ENCODE measurements at places on chromosomes 13 and 19.

GRCh38 chr19:11279505-11280236 lies 16.3 kb upstream of the TSPAN16 start:
- no peak for DNase-seq

DNA sequence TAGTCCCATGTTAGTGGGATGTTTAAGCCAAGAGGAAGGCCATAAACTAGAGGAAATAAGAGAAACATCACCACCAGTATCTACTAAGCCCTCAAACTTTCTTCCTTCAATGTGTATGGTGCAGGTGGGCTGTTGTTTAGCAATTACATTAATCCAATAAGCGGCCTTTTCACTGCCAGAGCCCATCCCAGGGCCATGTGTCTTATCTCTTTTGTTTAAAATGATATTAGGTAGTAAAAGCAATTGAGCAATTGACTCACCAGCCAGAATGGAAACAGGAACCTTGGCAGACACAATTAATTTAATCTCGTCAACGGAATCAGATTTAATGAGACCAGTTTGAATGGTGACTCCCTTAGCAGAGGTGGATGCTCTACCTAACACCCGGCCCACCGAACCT lies 1503.5 kb downstream of the UQCRFS1 start:
- no peak for DNase-seq

DNA sequence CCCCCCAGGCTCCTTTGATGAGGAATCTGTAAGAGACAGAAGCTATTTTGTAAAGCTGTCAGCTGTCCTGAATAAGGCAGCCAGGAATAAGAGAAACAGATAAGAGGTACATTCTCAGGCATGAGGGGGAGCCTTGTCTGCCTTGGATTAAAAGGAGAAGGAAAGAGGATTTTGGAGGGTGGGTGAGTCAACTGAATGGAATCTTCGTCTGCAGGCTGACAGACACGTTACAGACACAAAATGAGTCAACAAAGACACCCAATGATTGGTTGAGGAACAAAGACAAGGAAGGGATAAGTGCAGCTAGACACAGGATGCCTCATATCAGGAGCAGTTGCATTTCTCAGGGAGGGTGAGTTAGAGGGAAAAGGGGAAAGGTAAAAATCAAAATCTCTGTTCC lies 162.5 kb downstream of the OLFM4 start:
- peak; percentile 82 for DNase-seq

DNA sequence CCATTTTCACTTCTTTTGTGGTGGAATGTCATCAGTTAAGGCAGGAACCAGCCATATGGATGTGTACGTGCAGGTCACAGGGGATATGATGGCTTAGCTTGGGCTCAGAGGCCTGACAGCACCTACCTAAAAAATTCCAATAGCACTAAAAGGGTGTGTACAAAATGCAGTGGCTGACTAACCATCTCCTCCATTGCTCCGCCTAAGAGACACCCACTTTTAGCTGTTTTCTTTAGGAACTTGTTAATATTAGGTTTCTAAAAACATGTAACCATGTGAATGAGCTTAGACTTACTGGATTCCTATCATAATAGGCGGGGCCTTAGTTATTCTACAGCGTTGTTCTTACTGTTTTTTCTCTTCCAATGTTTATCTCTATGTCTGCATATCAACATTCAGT lies 25.8 kb downstream of the GP6 start:
- DNase-seq, result no peak

DNA sequence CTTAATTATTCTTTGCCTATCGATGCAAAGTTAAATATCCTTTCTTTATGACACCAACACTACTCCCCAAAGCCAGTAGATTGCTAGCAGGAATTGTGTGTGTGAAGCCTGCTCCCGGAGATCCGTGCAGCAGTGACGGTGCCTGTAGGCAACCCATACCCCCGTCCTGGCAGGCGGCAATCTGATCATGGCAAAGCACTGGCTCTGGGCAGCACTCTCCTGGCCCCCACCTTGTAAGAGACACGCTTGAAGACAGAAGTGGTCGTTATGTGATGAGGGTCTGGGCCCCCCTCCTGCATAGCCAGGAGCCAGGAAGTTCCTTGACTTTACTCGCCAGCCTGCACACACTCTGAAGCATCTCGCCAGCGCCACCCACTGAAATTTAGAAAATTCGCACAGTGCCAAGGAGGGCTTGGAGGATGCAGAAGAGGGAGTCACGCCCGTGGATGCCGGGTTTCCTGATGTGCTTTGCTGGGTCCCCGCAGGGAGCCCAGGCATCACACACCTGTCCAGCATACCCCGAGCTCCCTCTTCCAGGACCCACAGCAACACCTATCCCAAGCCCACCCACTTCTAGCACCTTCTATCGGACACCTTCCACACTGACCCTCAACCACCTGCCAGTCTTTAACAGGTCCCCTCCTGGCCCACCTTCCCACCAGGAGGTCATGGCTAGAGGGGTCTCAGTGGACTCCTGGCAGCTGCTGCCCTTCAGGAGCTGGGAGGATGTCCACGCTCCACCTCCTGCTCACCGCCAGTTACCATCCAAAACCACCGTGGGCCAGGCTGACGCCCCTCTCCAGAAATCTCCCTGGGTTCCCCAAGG lies 54.5 kb downstream of the CEBPG start:
- DNase-seq, result no peak

DNA sequence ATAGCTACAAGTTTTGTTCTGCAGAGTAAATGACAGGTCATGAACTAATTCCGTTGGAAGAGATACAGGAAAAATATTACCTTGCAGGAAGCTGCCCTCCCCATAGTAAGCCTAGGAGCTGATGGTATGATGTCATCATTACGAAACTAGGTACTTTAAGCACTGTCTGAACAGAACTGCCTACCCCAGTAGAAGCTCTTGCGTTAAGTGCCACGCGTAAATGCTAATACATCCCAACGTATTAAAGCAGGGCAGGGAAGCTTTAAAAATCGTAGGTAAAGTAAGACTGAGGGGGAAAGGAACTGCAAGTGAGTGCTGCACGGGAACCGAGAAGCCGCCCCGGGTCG lies 572 bp downstream of the UGGT2 start:
- no peak for DNase-seq

DNA sequence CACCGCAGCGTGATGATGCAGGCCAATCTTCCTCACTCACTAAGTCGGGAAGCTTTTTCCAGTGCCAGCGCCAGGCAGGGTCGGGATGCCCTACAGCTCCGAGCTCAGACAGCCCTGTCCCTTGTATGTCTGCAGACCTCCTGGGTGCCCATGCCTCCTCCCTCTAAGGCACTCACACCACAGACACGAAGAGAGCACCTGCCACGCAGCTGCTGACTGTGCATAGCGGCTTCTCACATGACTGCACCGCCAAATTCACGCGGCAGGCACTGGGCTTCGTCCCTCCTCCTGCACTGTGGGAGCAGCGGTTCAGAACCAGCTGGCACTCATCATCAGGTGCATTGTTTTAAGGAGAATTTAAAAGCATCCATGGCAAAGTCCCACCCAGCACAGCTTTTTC lies 88.1 kb downstream of the SLC7A1 start:
- no peak for DNase-seq

DNA sequence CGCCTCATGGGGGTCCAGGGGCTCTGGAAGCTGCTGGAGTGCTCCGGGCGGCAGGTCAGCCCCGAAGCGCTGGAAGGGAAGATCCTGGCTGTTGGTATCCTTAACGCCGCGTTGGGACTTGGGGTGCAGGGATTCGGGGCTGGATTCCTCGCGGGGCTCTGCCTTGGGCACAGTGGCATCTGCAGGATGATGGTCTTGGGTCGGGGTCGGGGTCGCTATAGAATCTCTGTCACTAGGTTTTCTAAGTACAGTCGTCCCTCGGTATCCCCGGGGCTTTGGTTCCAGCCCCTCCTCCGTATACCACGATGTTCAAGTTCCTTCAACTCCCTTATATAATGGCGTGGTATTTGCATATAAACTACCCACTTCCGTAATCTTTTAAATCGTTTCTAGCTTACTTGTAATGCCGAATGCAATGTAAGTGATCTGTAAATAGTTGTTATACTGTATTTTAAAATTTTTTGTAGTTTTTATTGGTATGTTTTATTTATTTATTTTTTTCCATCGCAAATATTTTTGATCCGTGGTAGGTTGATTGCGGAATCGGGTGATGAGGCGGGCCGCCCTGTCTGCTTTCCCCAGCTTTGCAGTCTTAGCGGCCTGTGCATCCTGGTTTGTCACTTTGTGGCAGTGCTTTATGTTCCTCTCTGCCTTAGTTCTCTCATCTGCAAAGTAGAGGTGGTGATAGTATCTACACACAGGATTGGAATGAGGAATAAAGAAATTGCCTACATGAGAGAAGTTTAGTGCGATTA lies 606 bp downstream of the ERCC5 start:
- DNase-seq, result peak; percentile 33

- DNase-seq, result peak; percentile 61
Measured at GRCh38 chr13:32001154-32001768, 30.3 kb upstream of the FRY start.

DNA sequence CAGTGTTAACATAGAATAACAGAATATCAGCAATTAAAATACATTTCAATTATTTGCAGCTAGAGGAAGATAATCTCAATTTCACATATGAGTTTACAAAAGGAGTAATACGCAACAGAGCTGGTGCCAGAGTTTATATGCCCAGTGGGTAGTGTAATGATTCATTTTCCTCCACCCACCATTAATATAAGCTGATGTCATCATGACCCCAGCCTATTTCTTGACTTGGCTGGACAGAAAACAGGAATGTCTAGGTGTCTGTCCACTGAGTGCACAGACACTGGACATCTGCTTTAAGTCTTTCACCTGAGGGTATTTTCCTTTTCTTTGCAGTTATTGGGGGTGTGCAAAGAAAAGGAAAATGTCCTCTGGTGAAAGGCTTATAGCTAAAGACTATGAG lies 335.5 kb downstream of the TBC1D4 start:
- DNase-seq, result no peak

DNA sequence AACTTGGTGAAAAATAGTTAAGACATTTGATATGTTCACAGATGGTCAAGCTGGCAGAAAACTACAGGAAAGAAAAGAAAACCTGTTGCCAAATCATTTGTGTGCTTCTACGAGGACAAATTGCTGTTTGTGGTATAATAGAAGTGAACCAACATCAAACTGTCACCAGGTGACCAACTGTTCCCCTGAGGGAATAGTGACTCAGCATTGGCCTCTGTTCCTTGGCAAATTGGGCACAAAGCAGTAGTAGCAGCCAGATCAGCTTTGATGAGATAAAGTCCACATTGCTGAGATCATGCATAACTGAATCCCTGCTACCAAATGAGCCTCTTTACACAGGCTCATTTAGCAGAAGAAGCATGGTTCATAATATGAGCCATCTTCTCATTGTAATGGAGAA lies 103.5 kb downstream of the POSTN start:
- no peak for DNase-seq

- peak; percentile 97 for DNase-seq
Measured at GRCh38 chr19:5827891-5828660, 11.4 kb downstream of the FUT6 start.

GRCh38 chr19:37778613-37779126 lies 716 bp downstream of the ZNF573 start:
- DNase-seq, result peak; percentile 1

DNA sequence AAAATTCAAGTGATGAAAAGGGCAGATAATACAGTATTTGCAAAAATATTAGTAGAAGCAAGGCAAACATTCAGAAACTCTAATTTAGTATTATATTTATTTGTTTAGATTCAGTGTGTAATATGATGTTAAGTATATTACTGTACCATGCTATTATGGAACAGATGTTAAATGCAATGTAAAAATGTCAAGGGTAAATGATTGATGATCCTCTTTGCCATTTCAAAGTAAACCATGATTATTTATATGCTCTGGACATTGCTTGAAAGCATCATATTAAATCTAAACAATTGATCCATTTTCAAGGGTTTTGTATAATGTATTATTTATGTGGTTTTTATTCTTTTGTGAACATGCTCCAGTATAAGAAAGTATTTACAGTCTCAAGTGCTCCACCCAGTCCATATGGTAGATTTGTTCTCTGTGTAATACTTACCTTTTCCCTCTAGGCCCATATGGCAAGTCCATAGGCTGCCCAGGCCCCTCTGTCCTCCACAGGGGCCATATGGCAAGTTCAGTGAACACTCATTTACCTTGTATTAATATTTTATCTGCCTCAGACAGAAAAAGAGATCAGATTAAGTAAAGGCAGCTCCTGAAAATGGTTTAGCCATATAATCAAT lies 353.5 kb downstream of the DACH1 start:
- DNase-seq, result no peak

DNA sequence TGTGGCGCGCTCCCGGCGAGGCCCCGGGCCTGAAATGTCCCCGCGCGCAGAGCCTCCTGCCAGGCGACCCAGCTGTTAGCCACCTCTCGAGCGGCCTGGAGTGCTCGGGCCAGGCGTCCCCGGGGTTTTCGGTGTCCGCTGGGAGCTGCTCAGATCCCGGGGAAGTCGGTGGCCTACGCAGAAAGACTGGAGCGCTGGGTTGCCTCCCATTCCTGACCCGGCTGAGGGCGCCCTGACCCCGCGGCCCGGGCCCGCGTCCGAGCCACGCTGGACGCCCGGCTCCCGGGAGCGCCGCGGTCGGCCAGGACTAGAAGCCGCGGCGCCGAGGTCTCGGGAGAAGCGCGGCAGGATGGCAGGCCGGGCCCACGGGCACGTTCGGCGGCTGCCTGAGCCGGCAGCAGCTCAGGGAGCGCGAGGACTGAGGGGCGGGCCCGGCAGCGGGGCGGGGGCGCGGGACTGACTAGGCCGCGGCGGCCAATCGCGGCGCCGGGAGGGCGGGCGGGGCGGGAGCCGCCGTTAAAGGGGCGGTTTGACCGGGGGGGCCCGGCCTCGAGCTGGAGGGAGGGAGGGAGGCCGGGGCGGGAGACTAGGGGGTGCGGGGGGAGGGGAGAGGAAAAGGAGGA lies 1.3 kb upstream of the ZIC2 start:
- peak; percentile 96 for DNase-seq

DNA sequence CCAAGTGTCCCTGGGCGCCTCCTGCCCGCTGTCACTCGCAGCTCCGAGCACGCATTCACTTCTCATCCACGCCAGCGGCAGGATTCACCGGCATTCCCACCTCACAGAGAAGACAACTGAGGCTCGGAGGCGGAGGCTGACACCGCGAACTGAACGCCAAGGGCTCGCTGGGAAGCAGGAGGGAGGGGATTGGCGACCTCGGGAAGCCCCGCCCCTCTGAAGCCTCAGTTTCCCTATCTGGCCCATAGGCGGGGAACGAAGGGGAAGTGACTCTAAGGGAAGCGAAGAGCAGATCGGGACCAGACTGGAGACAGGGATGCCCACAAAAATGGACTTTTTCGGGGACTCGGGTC lies 256 bp downstream of the MICOS13 start:
- peak; percentile 48 for DNase-seq

DNA sequence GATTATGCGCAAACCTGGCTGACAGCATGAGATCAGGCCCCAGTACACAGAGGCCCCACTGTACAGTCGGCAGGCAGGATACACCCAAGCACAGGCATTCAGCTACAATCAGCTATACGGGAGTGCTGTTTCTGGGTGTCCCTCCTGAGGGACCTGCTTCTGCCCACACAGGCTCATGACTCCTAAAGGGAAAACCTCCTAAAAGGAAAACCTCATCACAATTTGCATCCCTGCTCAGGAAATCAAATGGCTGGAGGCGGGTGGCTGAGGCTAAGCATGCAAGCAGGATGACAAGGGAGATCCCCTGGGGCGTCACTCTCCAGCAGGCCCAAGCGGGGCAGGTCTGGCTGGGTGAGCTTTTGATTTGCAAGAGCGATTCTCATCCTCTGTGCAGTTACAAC lies 99.8 kb downstream of the CRYL1 start:
- no peak for DNase-seq

GRCh38 chr13:28321756-28322155 lies 173.2 kb downstream of the FLT1 start:
- DNase-seq, result no peak

Measured in neural progenitor cell (in vitro differentiated cells).